Hindlimb muscle (tissue), 1 donor: ENCODE measurements at places on chromosomes 4 and X. TPM values are rescaled to one million over a fixed set of nuclear protein-coding genes. Genes with fewer than 3 reads are reported as not detected.

Gene GPM6B
- 18.1 TPM for polyA plus RNA-seq

Gene SETD7
- 107 TPM for polyA plus RNA-seq

Gene CCKAR
- not detected for polyA plus RNA-seq

Gene GPC3
- 291 TPM for polyA plus RNA-seq

Gene CLDN22
- polyA plus RNA-seq = not detected

Gene CLRN2
- not detected for polyA plus RNA-seq
